ENCODE measurements at places on chromosomes 1 and 21.

DNA sequence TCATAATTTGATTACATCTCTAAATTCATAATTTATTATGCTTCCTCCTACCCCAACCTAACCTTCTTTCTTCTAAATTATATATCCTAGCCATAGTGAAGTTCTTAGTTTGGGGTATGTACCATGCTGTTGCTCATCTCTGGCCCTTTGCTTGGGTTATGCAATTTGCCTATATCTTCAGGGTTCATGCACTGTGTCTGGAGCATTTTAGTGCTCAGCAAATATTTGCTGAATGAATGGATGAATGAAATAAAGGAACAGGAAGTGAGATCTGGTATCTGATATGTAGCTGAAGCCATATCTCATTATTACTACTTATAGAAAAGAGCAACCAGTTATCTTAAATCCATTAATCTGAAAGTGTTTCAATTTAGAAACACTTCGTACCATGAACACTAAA is 137.6 kb downstream of the GPATCH2 start:
- DNase-seq, result no peak

- DNase-seq, result no peak
These were observed 142.5 kb downstream of the TIAM1 start for GRCh38 chr21:31201548-31201947.

- no peak for DNase-seq
These were observed 154.0 kb downstream of the RWDD3 start for GRCh38 chr1:95388031-95388430.

DNA sequence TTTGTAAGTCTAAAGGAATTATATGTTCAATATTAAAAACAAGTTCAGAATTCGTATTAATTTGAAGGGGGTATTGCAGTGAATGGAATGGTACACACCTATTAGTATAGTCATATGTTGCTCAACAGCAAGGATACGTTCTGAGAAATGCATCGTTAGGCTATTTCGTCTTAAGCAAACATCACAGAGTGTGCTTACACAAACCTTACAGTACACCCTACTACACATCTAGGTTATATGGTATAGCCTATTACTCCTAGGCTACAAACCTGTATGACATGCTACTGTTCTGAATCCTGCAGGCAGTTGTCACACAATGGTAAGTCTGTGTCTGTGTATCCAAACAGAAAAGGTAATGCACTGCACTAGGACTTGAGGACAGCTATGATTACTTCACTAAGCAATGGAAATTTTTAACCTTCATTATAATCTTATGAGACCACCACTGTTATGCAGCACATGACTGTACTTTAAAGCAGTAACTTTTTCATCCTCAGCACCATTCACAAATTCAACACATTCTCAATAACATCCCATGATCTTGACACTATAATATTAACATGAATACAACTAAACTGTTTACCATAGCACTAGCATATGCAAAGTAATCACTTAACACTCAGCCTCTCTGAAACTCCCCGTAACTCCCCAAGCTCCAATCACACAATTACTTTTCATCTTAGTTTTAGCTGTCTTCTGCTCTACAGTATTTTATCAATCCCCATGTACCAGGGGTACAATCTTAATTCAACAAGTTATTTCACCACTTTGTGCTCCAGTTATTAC is 14.4 kb upstream of the PSMG1 start:
- DNase-seq, result no peak

DNA sequence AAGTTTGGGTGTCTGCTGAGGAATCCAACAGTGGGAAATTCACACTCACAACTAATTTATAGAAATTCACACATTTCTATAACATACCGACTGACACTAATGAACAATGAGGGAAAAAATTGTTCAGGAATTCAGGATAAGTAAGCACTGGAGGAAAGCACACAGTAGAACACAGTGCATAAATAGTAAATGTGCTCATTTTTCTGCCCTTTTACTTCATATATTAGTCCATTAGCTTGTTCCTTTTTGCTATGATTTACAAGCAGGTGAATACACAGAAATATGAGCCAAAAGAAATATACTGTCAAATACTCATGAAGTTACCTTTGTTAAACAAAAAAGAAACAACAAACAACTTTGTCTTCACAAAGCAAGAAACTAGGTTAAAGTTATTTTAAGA is 11.3 kb downstream of the NRIP1 start:
- no peak for DNase-seq

DNA sequence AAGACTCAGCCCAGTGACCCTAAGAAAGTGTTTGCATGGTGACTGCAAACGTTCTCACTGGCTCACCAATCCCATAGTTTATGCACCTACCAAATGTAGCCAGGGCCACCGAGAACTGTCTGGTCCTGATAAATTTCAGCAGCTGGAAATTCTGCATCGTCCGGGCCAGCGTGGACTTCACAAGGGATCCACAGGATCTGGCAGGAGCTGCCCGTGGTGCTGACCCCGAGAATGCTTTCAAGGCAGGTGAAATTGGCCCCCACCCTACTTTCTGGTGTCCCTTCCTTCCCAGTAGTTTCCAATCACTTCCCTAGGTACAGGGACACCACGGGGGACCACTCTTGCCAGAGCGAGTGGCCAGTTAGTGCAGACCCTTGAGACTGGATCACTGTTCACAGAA is 26.2 kb downstream of the UBASH3A start:
- DNase-seq, result no peak
